Temporal lobe (tissue), 4 donors: ENCODE measurements at places on chromosomes 3 and 15. TPM values are rescaled to one million over a fixed set of nuclear protein-coding genes. Genes with fewer than 3 reads are reported as not detected.

The IGSF11 gene
- total RNA-seq: 8.9 TPM

The IRAK2 gene
- 3.4 TPM for total RNA-seq

The FANCD2OS gene
- not detected for total RNA-seq

The RFTN1 gene
- 7.9 TPM for total RNA-seq

The POTEB2 gene
- not detected for total RNA-seq

The XCR1 gene
- not detected for total RNA-seq
